ENCODE measurements at places on chromosomes 13 and 19.

DNA sequence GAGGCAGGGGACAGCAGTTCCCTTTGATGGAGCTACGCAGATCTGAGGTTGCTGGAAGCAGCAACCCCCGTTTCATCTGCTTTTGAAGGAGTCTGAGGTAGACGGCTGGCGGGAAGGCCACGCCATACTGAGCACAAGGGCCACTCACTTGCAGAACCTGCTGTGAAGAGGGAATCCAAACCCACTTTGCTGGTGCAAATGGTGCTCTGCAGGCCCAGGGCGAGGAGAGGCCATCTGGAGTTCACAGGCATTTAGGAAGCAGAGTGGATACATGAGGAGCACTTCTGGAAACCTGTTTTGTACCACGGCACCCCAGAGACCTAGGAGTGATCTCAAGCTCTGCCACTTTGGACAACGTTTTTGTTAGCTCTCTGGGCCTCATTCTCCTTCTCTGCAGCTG is 227.8 kb downstream of the UQCRFS1 start:
- no peak for DNase-seq

DNA sequence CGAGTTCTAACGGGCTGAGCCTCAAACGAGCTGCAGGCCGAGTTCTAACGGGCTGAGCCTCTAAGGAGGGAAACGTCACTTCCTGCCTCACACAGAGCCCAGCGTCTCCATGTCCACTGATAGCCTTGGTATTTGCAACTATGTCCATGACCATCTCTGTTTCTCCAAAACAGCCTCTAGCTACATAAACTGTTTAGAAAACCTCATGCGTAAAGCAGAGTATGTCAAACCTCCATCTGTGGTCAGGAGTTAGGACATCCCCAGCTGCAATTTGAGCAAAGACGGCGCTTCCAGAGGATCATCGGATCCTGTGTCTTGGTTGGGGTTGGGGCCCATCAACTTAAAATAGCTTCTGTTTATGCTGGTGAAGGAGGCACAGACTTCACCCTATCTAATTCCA is 20.8 kb downstream of the RASA3 start:
- DNase-seq = no peak

GRCh38 chr19:56314018-56314380 is 640 bp downstream of the ZSCAN5A start:
- no peak for DNase-seq

DNA sequence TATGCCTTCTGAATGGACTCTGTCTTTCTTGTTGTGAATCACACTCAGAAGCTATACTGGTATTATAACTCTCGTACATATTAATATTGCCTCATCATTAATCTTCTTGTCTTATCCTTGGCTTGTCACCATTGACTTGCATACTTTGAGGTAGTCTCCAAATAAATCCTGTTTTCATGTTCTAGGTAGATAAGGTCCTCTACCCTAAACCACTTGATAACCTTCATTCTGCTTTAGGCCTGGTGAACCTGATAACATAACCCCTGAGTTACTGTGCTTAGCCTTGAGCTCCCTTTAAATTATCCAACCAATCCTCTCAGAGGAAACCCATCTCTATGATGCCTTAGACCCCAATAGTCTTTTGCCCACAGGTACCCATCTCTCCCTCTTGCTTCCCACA is 1162.3 kb downstream of the SLITRK1 start:
- DNase-seq = no peak
